ENCODE measurements at places on chromosomes 11 and 22.
A peak's percentile ranks its signal among the peaks of the same experiment; 100 is the strongest.

- DNase-seq = no peak
These were observed 404.2 kb upstream of the NARS2 start for GRCh38 chr11:78978831-78979230.

DNA sequence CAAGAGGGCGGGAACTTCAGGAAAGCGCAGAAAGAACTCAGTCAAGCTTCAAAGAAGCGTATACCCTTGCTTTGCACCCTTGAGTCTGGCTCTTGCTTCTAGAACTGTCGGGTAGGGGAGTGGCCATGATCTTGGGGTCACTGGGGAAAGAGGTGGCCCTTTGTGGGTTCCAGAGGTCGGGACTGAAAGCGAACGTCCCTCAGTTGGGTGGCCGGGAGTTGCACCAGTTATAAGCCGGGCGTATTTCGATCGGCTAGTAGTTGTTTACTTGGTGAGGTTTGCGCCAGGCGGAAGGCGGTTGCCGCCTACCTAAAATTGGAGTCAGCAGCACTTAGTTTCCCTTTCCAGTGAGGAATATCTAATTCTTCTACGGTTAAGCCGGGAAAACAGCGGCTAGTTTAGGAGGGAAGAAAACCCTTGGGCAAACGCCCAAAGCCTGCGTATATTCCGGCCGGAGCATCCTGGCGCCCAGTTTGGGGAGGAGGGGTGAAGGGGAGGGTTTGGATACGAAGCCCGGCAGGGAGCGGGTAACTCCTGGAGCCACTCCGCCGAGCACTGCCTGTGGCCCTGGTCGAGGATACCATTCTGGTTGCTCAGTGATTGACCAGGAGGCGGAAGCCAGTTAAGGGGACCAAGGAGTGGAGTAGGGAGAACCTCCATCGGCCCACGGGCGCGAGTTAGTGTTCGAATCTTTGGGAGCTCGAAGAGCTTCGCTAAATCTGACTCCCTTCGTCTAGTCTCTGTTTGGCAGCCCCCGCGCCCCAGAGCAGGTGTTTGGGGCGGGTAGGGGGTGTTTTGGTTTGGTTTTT lies 807 bp upstream of the WT1 start:
- no peak for DNase-seq

DNA sequence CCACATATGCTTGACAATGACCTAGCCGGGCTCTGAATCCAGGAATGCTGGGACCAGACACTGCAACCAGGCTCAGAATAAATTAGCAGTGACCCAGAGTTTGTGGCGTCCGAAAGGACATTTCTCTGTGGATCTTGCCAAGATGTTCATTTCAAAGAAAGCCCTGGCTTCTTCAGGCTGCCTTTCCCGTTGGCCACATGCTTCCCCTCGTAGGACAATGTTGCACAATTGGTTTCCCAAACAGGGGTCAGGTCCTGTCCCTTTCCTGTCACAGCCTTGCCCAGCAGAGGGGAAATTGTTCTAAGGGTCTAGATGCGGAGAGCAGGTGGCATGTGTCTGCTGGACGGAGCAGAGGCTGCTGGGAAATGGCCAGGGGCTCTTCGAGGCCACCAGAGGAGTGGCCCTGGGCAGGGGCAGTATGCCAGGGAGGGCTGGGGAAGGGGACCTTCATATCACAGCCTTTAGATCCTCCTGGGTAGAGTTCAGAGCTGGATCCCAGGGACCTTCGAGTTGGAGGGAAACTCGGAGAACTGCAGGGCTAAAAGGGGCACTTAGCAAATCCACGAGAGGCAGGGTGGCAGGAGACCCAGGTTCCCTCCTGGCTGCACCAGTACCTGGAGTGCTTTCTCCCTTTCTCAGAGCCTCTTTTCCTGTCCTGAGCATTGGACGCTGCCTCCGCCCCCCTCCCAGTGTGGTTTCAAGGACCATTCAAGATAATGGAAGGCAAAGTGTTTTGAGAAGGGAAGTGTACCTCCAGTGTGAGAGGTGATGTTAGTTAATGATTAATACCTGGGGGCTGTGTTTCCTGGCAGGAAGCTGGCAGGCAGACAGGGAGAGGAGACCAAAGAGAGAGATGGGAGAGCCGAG lies 42.3 kb downstream of the C11orf96 start:
- no peak for DNase-seq

- DNase-seq = peak; percentile 52
These were observed 1.1 kb upstream of the GCAT start for GRCh38 chr22:37806409-37807333.

GRCh38 chr22:31995807-31996206 lies 47.3 kb upstream of the SLC5A1 start:
- DNase-seq = no peak

GRCh38 chr11:71307811-71308645 lies 55.7 kb upstream of the SHANK2 start:
- no peak for DNase-seq

- no peak for DNase-seq
These were observed 13.9 kb upstream of the BSX start for GRCh38 chr11:122995526-122995925.

GRCh38 chr22:46747646-46748045 lies 9.6 kb upstream of the CERK start:
- no peak for DNase-seq

DNA sequence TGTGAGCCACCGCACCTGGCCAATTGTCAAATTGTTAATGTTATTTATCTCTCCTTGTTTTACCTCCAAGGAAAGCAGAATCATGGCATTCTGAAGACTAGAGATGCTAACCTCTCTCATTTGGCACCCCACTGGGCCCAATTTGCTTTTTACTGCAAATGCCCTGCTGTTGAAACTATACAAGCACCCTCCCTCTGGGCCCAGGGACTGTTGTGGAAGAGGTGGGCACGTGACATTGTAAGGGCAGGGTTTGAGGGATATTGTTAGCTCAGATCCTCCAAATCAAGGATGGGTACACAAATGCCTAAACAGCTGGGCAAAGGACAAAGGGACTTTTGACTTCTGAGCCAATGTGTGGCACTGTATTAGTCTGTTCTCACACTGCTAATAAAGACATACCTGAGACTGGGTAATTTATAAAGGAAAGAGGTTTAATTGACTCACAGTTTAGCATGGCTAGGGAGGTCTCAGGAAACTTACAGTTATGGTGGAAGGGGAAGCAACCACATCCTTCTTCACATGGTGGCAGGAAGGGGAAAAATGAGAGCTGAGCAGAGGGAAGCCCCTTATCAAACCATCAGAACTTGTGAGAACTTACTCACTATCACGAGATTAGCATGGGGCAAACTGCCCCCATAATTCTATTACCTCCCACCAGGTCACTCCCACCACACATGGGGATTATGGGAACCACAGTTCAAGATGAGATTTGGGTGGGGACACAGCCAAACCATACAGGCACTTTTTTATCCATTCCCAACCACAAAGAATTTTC lies 6.5 kb upstream of the ALDH3B2 start:
- DNase-seq = no peak

GRCh38 chr11:121311373-121311772 lies 18.8 kb downstream of the SC5D start:
- no peak for DNase-seq

DNA sequence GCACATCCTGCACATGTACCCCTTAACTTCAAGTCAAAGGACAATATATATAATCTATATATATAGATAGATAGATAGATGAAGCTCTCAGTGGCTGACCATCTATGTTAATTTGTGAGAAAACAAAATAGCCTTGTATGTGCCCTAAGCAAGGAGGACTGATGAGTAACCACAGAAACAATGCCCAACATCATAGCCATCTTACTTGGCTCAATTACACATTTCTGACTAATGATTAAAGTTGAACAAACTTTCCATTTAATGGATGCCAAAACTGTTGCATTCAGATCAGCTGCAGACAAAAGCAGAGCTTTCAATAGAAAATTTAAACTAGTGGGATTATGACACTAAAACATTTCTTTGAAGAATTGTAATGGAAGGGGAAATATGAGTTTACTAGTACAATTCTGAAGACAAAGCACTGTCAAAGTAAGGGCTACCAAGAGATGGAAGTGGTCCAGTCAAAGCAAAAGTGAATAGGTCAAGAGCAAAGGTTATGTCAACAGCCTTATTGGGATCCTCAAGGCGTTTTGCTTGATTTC lies 1188.2 kb upstream of the RAG2 start:
- DNase-seq = no peak

DNA sequence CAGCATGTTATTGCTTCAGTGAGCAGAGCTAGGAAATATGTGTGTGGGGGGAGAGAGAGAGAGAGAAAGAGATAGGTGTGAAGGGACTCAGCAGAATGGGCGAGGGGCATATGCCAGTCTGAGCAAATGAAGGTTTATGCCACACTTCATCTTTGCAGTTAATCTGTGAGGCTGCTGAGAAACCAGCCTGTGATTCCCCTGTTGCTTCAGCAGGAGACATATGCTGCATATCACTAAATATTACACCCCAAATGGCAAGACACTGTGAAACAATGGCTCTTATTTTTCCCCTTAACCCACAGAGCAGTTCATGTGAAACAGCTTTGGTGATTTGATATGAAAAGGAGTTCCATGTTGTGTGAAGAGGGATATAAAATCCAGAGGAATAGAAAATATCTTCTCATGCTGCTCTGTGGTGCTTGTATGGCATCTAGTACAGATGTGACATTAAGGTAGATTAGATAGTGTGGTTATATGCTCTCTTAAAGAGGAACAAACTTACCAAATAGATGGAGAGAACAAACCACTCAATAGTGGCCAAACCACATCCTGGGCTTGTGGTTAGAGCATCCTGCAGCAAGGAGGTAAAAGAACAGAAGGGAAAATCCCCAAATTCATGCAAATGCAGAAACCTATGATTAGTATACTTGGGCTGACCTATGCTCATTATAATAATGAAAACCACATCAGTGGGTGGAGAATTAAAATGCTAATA lies 864.2 kb downstream of the FAM181B start:
- DNase-seq = no peak
